ENCODE measurements at places on chromosomes 3 and 15.

- DNase-seq = no peak
These were observed 171.0 kb downstream of the TLE3 start for GRCh38 chr15:69926721-69927120.

- peak; percentile 8 for DNase-seq
These were observed 1.1 kb downstream of the SLC35G2 start for GRCh38 chr3:136819731-136820679.

DNA sequence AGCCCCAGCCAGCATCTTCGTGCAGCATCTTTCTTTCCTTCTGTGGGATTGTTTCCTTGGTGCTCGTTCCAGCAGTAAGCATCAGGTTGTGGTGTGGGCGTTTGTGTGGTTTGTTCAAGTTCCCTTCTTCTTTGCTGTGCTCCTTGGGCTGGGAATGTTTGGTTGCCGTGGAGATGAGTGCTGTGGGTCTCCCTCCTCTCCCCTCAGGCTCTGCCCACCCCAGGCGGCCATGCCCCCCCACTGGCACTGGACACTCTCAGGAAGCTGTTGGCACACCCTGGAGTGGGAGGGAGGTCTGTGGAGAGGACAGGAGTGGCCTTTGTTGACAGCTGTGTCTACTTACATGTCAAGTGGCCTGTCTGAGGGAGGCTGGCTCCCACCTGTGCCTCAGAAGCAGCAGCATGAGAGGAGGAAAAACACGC is 46.5 kb upstream of the SACM1L start:
- DNase-seq = no peak

DNA sequence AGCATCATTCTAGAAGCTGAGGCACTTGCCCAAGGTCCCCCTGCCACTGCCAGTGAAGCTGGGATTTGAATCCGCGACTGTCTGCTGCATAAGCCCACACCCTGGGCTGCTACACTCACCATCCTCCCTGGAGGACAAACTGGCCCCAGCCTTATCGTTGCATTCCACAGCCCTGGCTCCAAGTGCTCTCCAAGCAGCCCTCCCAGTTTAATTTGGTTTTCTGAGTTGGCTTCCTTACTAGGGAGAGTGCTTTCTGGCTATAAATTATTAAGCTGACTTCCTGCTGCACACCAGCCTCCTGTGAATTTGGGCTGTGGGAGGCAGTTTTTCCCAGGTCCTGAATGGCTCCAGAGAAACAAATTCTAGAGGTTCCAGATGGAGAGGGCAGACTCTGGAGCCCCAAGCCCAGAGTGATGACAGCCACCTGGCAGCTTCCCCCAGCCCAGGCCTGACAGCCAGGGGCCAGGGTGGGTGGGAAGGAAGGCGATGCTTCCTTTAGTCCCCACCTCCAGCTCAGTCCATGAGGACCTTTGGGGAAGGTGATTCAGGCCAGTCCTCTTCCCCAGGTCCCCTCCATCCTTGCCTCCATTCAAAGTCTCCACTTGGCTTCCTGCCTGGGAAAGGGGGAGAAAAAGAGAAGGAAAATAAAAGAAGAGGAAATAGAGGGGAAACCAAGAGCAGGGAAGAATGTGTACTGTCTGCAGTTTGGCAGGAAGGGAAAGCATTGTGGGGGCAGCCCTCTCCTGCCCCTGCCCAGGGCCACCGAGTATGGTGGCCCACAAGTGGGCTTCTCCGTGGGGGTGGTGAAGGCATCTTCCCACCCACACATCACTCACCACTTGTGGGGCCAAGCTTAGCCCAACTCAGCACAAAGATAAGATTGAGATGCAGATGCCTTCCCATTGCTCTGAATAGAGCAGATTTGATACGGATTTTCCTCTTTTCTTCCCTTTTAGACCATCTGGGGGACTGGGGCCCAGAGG is 69.6 kb downstream of the SEMA5B start:
- DNase-seq = no peak

DNA sequence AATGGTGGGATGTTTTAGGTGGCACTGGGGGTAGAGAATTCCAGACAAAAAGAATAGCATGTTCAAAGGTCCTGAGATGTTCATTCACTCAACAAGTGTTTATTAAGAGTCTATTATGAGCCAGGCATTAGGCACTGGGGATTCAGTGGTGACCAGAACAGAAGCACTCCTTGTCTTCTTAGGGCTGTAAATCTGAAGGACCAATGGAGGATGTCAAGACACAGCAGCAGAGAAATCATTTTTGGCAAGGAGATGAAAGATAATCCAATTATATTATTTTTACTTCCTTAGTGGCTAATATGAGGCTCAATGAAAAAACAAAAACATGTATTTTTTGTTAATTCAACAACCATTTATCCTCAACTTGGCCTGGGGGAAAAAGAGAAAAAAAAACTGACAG is 218.5 kb downstream of the SLC9A9 start:
- no peak for DNase-seq

- no peak for DNase-seq
These were observed 112.3 kb downstream of the NR1I2 start for GRCh38 chr3:119894195-119894594.

DNA sequence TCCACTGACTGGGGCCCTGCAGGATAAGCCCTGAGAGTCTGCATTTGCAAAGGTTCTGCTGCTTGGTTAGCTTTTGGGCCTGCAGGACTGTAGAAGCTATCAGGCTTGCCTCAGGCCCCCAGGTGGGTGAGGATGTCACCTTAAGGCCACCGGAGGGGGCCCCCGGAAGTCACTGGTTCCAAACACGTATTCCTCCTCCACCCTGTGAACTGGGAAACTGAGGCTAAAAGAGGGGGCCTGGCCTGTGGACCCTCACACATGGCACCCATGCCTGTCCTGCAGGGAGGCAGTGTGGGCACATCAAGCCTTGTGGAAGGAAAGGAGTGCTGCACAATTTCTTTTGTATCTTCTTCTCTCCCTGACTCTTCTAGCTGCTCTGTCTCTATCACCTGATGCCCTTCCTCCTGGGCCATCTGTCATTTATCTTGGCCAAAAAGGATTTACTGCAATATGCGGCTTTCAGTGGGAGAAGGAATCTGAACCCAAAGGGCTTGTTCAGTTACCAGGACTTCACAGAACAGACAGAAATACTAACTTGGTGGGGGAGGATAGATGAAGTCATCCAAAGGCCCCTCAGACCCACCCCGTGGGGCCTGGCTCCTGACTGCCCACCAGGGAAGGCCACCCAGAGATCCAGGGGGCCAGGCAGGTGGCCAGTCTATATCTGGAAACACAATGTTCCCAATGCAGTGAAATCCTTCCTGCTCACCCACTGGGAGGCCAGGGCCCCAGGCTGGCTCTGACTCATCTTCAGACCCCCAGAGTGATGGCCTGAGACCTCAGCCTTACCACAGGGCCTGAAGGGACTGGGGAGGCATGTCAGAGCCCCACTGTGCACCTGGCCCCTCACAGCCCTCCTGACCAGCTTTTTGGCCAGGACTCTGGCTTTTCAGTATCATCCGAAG is 18.3 kb downstream of the UBAP1L start:
- no peak for DNase-seq

GRCh38 chr3:54345847-54346375 is 223.6 kb downstream of the CACNA2D3 start:
- no peak for DNase-seq

GRCh38 chr3:171959532-171960089 is 79.8 kb upstream of the FNDC3B start:
- no peak for DNase-seq

DNA sequence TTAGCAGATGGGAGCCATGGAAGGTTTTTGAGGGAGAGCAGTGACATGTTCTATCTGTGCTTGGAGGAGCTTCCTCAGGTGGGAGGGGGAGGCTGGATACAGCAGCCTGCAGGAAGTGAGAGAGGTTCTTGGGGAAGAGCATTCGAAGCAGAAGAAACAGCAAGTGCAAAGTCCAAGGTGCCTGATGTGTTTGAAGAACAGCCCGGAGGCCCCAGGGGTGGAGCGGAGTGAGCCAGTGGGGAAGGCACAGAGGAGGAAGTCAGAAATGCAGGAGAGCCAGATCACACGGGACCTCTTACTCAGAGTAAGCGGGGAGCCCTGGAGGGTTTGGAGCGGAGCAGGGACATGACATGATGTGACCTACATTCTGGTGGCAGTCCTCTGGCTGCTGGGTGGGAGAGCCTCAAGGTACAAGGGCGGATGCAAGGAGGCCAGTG is 10.8 kb downstream of the ITGA11 start:
- no peak for DNase-seq

DNA sequence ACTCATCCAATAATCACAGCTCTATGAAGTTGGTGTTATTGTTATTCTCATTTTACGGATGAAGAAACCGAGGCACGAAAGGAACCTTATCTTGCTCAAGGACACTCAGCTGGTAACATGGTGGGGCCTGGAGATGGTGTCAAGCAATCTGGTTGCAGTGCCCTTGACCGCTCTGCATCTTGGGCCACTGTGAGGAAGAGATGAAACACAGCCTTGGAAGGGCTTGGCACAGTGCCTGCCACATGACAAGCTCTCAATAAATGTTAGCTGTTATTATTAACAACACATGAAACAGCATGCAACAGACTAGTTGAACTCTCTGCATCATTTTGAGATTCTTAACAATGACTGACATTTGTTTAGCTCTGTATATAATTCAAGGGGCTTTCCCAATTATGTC is 10.1 kb upstream of the ITGA11 start:
- no peak for DNase-seq

- peak; percentile 22 for DNase-seq
These were observed 22.0 kb downstream of the COL6A6 start for GRCh38 chr3:130539005-130539404.

DNA sequence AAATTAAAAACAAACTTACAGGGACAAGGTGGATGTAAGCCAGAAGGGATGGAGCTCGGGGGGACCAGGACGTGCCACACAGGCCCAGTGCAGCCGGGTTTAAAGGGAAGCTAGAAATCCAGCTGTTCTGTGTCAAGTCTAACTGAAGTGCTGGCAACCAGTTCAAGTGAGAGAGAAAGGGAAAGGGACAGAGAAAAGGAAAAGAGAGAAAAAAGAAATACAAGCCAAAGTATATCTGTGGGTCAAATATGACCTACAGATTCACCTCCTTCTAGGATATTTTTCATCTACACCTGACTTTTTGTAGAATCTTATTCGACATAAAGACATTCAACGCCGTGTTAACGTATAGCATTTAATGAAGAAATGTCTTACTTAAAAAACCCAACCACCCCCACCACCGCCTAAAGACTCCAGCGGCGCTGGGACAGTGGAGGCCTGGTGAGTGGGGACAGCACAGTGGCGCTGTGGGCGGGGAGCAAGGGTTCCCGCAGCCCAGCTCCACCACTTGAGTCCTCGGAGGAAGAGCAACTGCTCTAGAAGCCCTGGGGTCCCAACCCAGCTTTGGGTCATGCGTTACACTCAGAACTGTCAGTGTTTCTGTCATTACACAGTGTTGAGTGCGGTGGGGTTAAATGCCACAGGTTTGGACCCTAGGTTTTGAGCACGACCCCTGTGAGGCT is 62.3 kb downstream of the CHSY1 start:
- no peak for DNase-seq

DNA sequence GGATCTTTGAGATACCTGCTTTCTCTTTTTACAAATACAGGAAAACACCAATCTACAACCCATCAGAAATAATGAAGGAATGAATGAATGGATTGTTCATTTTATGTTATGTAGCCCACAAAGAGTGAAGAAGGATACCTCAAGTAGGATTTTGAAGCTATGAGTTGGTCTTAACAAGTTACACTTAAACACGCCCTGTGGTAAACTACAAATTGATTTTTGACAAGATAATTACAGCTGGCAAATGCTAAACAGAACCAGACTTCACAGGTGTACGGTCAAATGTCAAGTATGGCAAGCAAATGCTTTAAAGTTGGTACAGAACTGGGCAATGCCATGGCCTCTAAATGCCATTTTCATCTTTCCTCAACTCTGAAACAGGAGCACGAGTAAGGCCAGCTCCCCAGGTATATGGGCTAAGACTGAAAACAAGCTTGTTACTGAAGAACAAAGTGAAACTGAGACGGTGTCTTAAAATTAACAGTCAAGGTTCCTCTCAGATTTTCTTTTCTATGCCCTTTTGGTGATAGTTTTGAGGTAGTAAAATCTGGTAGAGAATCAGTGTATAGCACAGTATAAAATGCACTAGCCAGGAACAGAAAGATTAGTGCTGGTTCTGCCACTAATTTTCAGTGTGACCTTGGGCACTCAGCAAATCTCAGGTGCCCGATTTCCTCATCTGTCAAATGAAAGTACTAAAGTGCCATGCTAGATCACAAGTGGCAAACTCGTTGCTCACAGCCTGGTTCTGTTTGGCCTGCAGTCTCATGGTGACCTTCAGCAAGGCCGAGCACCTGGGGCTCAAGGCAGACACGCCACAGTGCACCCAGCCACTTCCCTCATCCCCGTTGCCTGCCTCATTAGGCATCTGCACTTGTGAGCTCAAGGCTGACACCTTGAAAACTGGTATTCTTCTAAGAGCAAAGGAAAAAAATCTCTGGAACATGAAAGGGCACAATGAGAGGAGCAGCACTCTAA is 9.5 kb downstream of the RUVBL1 start:
- no peak for DNase-seq

GRCh38 chr3:127710155-127710941 is 37.6 kb downstream of the ABTB1 start:
- DNase-seq = no peak

Measured in activated CD4-positive, alpha-beta T cell treated with anti-CD3 and anti-CD28 coated beads, Interleukin-2, amount 50 U/mL, for 1 hour (primary cell).